ENCODE measurements at places on chromosomes 16 and 17.

GRCh38 chr16:76243620-76244019 lies 33.6 kb upstream of the CNTNAP4 start:
- no peak for DNase-seq

DNA sequence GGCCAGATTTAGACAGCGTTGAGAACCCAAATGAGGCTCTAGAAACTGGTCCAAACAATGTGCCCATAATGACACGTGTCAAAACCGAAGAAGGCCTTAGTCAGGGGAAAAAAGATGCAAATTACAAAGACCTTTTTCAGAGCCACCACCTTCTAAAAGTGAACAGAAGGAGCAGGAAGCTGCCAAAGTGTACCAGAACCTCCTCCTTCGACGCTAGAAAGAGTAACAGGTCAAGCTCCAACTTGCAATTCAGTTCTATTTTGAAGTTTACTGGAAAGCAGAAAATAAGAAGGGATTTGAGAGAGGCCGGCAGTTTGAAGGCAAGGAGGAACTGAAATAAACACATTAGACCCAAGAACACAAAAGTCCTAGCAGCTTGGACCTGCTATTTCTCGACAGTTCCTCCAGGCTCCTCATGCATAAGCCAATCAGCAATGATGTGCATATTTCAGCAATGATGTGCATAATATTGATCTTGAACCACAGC lies 61.8 kb downstream of the XYLT1 start:
- DNase-seq: no peak

- peak; percentile 56 for DNase-seq
Observed at GRCh38 chr16:55703003-55704001, 47.5 kb downstream of the SLC6A2 start.

GRCh38 chr17:27491713-27492190 lies 35.5 kb downstream of the KSR1 start:
- peak; percentile 96 for DNase-seq

DNA sequence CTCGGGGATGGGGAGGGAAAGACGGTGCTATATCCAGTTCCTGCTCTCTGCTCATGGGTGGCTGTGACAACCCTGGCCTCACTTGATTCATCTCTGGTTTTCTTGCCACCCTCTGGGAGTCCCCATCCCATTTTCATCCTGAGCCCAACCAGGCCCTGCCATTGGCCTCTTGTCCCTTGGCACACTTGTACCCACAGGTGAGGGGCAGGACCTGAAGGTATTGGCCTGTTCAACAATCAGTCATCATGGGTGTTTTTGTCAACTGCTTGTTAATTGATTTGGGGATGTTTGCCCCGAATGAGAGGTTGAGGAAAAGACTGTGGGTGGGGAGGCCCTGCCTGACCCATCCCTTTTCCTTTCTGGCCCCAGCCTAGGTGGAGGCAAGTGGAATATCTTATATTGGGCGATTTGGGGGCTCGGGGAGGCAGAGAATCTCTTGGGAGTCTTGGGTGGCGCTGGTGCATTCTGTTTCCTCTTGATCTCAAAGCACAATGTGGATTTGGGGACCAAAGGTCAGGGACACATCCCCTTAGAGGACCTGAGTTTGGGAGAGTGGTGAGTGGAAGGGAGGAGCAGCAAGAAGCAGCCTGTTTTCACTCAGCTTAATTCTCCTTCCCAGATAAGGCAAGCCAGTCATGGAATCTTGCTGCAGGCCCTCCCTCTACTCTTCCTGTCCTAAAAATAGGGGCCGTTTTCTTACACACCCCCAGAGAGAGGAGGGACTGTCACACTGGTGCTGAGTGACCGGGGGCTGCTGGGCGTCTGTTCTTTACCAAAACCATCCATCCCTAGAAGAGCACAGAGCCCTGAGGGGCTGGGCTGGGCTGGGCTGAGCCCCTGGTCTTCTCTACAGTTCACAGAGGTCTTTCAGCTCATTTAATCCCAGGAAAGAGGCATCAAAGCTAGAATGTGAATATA lies 4.8 kb upstream of the LASP1NB start:
- no peak for DNase-seq

DNA sequence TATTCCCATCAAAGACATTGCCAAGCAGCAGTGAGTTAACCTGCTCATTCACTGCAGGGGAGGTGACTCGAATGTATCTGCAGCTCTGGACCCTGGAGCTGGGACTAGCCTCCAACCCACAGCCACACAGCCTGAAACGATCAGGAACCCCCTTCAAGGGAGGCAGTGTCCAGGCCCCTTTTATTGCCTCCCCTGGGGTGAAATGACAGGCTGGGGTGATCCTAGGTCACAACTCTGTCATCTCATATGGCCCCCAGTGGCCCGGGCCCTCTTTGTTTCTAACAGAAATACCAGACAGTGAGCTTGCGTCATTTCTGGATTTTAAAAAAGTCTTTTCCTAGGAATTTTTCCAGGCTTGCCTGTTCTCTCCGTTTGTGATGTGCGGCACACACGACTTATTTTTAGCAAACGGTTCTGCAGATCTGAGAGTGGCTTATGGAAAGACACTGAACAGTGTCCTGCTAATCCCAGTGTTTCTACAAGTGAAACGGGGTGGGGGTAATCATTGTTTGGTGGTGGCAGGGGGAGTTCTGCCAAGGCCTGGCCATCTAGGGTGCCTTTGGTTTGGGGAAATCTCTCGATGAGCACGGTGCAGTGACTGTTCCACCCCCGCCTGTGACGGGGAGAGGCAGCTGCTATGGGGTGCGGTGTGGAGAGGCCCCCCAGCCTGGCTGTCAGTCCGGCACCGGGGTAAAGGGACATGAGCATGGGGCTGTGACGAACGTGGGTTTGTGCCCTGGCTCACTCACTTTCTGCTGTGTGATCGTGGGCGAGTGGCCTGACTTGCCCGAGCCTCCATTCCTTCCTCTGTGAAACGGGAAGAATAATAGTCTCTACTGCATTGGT lies 27.2 kb downstream of the NAGPA start:
- no peak for DNase-seq

DNA sequence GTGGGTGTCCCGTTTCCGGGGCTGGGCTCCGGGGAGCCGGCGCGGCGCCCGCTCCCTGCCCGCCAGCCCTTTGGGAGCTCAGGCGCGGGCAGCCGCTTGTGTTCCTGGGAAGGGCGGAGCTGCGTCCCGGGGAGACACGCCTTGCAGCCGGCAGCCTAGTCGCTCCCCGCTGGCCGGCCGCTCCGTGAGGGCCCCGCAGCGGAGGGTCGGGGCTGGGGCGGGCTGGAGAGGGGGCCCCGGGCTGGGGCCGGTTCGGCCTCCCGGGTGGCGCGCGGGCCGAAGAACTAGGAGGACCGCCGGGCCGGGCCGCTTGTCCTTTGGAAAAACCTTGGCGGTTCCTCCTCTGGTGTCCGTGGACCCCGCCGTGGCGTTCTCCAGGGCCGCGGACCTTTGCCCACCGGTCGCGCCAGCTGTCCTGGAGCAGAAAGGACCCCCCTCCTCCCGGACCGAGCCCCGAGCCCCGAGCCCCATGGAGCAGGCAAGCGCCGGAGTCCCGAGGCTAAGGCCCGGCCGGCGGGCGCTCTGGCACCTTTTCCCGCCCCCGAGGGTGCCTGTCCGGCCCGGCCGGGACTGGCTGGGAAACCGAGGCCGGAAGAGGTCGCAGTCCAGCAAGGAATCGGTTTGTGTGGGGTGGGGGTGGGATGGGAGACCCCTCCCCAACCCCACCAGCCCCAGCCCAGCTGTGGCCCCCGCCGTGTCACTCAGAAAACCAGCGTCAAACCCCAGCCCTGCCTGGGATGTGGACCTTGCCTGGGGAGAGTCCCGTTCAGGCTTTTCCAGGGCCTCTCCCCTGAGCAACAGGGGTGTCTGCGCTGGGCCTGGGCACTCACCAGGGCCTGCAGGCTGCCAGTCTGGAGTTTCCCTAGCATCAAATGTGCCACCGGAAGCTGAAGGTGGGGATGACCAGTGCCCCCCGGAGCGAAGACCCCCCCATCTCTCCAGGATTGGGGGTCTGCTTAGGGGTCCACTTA lies 6.8 kb upstream of the TBC1D3B start:
- peak; percentile 57 for DNase-seq

- DNase-seq: no peak
Observed at GRCh38 chr16:68083861-68084503, 1.2 kb upstream of the NFATC3 start.

GRCh38 chr16:82533189-82533588 lies 93.6 kb upstream of the CDH13 start:
- no peak for DNase-seq

DNA sequence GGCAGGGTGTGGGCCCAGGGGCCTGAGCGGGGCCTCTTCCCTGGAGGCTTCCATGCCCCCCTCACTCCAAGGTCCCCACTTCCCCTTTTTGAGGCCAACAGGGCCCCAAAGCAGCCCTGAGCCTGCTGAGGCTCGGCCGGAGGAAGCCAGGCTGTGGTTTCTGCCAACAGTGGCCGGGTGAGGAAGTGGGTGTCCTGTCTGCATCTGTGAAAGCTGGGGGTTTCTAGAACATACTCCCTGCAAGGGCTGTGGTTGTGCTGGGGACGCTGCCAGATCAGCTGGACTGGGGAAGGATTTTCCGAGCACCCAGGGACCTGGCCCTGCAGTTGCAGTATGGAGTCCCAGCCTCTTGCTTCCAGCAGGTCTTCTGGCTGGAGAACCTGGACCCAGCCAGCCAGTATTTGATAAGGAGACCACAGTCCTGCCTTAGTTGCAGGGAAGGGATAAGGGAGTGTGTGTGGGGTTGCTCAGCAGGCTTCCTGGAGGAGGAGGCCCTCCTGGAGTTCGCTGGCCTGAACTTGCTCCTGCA lies 15.7 kb downstream of the ADCY7 start:
- DNase-seq: peak; percentile 49

DNA sequence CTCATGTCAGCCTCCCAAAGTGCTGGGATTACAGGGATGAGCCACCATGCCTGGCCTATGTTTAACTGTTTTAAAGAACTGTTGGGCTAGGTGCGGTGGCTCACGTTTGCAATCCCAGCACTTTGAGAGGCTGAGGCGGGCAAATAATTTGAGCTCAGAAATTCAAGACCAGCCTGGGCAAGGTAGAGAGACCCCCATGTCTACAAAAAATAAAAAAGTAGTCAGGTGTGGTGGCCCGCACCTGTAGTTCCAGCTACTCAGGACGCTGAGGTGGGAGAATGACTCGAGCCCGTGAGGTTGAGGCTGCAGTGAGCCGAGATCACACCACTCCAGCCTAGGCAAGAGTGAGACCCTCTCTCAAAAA lies 1.9 kb upstream of the ITGAL start:
- no peak for DNase-seq

GRCh38 chr16:56989988-56990387 lies 631 bp downstream of the NLRC5 start:
- no peak for DNase-seq

- peak; percentile 28 for DNase-seq
Observed at GRCh38 chr16:71648921-71649320, 22.9 kb downstream of the MARVELD3 start.

DNA sequence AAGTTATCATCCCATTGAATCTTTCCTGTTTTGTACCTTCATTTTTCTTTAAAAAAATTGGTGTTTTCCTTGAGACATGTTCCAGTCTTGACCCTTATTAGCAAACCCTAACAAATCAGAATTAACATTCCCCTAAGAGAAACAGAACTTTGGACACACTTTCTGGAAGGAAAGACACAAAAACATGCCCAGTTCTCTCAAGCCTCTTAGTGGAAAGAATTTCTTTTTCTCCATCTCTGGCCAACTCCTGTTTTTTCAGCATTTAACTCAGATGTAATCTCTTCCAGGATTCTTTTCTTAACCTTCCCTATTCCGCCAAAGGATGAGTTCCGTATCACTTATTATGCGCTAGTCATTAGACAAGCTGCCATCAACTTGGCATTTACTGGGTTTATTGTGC lies 23.9 kb upstream of the CDH8 start:
- DNase-seq: no peak

DNA sequence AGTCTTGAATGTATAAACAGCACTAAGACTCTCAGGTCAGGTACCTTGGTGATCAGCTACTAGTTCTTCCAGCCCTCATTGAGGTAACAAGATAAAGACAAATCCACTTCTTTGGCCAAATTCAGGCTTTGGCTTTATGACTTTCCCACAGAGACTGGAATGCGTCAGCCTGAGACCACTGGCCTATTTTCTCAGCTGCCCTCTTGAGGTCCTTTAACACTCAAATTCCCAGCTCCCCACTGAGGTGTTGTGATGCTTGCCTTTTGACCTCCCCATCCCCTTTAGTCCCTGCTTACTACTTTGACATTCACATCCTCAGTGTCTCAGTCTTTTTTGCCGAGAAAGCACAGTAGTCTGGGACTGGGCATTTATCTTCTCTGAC lies 10.6 kb downstream of the TNFAIP1 start:
- DNase-seq: no peak

GRCh38 chr16:50461400-50461760 lies 86.8 kb upstream of the NKD1 start:
- DNase-seq: no peak

- no peak for DNase-seq
Observed at GRCh38 chr16:87687126-87687910, 78.5 kb downstream of the KLHDC4 start.

GRCh38 chr17:31745964-31746600 lies 113.0 kb downstream of the COPRS start:
- DNase-seq: no peak

DNA sequence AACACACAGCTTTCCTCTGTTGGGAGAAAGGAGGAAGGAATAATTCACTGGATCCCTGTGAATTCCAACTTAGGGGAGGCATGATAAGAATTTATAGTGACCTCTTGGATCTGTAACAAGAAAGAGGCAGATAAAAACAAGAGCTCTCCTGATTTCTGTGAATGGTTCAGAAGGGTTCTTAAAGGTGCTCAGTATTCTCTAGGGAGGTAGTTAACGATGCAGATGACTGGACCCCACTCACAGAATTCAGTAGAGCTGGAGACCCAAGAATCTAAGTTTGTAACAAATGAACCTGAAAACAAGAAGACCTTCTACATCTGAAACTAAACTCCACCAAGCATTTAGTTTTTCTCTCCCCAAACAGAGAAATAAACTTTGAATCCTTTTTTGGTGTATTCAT lies 8.6 kb downstream of the ZNRF1 start:
- DNase-seq: no peak

- no peak for DNase-seq
Observed at GRCh38 chr16:88015806-88016140, 64.5 kb downstream of the BANP start.

All from erythroblast (primary cell).